Naive B cell (primary cell): ENCODE measurements at places on chromosomes 5 and 9.

DNA sequence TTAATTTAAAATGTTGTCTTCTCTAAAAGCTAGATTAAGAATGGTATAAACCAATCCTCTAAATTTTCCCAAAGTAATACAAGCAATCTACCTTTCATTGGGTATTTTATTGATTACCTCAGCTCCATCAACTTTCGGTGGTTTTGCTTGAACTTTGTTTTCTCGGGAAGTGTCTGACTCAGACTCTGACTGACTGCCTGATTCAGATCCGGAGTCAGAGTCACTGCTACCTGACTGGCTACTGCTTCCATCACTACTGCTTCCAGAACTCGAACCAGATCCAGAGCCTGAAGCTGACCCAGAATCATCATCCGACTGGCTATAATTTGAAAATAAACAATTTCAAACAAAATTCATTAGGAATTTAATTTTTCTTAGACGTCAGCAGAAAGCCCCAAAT is 24.0 kb downstream of the CHD1 start:
- no peak overlapping the region for H3K4me3 ChIP-seq
- DNase-seq = no peak
- H3K27me3 ChIP-seq = no peaks in the 10 kb centered on the region
- H3K27ac ChIP-seq = no peak overlapping the region
- H3K36me3 ChIP-seq = peaks cover 9% of the 10 kb centered on the region

GRCh38 chr9:35605351-35606137 is 482 bp downstream of the TESK1 start:
- no peaks in the 10 kb centered on the region for H3K36me3 ChIP-seq
- no peaks in the 10 kb centered on the region for H3K27me3 ChIP-seq

DNA sequence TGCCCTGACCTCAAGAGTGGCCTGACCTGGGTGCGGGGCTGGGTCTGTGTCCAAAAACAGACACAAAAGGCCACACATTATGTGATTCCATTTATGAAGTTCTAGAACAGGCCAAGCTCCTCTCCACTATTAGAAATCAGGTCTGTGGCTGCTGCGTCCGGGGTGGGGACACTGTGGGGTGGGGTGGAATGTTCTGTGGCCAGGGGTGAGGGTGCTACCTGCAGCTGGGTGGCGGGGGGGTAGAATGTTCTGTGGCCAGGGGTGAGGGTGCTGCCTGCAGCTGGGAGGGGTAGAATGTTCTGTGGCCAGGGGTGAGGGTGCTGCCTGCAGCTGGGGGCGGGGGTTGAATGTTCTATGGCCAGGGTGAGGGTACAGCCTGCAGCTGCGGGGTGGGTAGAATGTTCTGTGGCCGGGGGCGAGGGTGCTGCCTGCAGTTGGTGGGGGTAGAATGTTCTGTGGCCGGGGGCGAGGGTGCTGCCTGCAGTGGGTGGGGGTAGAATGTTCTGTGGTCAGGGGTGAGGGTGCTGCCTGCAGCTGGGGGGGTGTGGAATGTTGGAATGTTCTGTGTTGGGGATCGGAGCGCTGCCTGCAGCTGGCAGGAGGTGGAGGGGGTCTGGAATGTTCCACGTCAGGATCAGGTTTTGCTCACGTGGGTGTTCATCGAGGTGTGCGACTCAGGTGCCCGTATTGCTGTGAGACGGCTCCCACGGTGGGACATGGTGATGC is 8.3 kb downstream of the LCN12 start:
- no peak overlapping the region for H3K27ac ChIP-seq
- H3K4me3 ChIP-seq = no peak overlapping the region
- H3K36me3 ChIP-seq = peaks cover 9% of the 10 kb centered on the region
- no peak for DNase-seq
- peaks cover 8% of the 10 kb centered on the region for H3K27me3 ChIP-seq

DNA sequence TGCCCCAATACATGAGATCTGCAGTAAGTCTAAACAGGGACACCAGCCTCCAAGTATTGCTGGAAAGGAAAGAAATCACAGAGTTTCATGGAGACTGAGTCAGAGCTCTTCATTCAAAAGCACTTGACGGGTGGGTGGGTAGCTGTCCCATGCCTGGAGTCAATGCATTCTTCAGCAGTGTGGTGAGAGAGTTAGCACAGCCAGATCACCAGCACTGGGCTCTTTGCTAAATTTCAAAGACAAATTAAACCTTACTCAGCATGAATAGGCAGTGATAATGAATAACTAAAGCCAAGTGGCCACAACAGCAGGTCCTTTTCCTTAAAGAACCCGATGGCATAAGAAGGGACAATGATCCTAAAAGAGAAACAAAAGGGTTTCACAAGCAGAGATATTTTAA is 192.4 kb downstream of the ACTL7B start:
- no peaks in the 10 kb centered on the region for H3K27me3 ChIP-seq
- no peak for DNase-seq
- peaks cover 20% of the 10 kb centered on the region for H3K36me3 ChIP-seq
- H3K4me1 ChIP-seq = no peaks in the 10 kb centered on the region
- H3K27ac ChIP-seq = peak overlapping the region; percentile 2
- H3K4me3 ChIP-seq = no peak overlapping the region
